ENCODE measurements at places on chromosomes 5 and 9. TPM values are rescaled to one million over a fixed set of nuclear protein-coding genes. Genes with fewer than 3 reads are reported as not detected.

Gene GLIPR2
- total RNA-seq, result 24.2 TPM

Gene SCGB3A2
- not detected for total RNA-seq

Gene IL3
- total RNA-seq, result not detected

Gene LCN6
- not detected for total RNA-seq

Gene EFCAB9
- total RNA-seq, result not detected

Gene ST8SIA4
- 4.5 TPM for total RNA-seq

Gene PSAT1
- total RNA-seq, result 48.0 TPM

Data from myocyte (in vitro differentiated cells).